ENCODE measurements at places on chromosomes 12 and 14.

DNA sequence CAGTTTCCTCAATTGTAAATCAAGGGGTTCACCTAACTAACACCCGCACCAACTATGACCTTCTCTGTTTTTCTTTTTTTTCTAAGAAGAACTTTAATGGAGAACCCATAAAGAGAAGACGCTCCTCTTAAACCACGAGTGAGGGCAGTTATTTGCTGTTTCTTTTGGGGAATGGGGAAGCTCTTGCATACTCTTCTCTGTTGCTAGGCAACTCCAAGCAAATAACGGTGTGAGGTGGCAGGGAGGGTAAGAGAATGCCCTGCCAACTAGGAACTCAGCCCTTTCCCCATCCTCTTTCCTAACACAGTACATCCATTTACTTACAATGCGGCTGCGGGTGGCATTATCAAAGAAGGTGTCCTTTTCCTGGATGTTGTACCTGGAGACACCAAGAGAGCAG lies 114.9 kb downstream of the ANO2 start:
- DNase-seq = no peak

DNA sequence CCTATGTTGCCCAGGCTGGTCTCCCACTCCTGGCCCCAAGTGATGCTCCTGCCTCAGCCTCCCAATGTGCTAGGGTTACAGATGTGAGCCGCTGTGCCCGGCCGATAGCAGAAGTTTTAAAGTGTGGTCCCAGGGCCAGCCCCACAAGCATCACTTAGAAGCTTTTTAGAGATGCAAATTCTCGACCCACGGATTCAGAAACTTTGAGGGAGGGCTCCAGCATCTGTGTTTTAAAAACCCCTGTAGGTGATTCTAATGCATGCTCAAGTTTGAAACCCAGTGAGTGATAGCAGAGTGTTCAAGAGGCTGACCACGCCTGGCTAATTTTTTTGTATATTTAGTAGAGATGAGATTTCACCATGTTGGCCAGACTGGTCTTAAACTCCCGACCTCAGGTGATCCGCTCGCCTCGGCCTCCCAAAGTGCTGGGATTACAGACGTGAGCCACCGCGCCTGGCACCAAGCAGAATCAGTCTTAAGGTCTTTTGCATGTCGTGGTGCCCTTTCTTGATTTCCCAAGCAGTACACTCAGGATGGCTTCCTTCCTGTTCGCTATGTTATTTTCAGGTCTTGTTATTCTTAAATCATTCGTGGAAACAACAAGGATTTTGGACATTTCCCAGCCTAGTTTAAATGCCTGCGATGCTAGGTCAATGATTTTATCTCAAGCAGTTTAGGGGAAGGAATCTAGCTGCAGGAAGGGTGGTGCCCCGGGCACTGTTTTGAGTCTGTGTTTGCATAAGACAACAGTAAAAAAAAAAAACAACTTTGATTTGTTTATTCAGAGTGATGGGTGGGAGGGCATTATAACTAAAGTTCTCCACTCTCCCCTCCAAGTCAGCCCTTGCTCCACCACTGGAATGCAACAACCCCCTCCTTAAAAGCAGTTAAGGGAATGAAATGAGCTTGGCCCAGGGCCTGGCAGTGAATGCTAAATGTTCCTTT lies 9.2 kb upstream of the RILPL2 start:
- no peak for DNase-seq

- DNase-seq = no peak
Measured at GRCh38 chr14:58744801-58745394, 107.1 kb downstream of the DACT1 start.

- no peak for DNase-seq
Measured at GRCh38 chr12:114547636-114548035, 136.3 kb downstream of the TBX3 start.

DNA sequence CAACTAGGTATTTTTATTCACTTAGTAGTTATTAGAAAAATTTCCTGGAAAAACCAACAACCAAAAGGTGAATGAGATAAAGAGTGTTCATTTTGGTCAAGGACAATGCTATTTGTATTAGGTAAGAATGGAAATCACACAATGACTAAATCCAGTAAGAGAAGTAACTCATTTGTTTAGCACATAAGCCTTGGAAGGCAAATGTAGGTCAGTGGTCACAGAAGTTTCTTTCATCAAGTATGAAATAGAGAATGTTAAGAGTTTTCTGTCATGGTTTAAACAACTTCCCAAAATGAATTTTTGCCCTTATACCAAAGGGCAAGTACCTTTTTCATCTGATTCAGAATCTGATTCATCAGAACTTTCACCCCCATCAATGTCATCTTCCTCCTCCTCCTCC lies 101.7 kb downstream of the KIF21A start:
- DNase-seq = no peak

GRCh38 chr14:51993285-51993920 lies 4.1 kb downstream of the RTRAF start:
- DNase-seq = no peak

DNA sequence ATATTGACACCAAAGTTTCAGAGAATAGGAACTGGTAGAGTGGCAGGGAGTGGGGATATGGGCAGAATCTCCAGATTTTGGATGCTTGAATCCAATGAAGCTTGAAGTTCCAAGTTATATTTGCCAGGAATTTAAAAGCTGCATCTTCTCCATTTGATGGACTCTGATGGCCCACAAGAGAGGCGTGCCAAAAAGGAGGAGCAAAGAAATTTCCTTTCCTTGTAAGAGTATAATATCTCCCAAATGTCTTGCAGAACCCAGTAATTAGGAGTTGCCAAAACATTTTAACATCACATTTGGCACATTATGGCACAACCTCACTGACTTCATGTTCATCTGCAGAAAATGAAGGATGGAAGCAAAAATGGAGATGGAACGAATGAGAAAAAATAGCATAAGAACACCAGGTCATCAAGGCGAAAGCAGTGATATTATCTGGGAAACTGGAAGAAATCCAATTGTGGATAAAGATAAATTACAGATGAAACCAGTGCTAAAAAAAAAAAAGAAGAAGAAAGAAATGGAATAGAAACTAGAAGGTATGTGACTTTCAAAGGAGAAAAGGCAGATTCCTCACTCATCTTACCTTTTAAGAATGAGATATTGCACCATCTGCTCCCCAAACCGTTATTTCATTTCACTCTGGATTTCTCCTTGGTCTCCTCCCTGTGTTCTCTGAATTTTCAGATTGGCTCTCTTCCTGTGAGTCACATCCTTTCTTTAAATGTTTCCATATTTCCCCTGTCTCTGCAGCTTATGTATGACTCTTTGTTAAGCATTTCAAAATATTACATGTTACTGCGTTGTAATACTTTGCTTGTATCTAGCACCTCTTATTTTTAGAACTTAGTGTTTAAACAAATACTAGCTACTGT lies 13.5 kb upstream of the FLRT2 start:
- no peak for DNase-seq

GRCh38 chr14:86086962-86087361 lies 557.0 kb downstream of the FLRT2 start:
- DNase-seq = no peak

DNA sequence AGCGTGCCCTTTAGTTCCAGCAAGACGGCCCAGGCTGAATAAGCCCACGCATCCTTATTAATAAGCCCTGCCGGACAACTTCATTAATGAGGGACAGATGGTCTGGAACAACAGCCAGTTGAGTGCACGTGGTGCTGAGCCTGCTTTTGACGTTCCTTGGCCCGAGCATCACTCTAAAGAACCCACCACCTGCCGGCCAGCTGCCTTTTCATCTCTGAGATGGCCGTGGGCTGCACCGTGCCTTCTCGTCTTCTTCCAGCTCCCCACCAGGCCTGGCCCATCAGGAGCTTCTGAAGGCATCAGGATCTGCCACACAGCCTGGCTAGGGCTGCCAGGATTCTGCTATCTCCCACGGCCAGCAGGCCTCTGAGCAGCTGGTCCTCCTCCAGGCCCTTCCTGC lies 80.0 kb downstream of the AACS start:
- no peak for DNase-seq

GRCh38 chr14:32492457-32492856 lies 163.4 kb downstream of the AKAP6 start:
- DNase-seq = no peak

DNA sequence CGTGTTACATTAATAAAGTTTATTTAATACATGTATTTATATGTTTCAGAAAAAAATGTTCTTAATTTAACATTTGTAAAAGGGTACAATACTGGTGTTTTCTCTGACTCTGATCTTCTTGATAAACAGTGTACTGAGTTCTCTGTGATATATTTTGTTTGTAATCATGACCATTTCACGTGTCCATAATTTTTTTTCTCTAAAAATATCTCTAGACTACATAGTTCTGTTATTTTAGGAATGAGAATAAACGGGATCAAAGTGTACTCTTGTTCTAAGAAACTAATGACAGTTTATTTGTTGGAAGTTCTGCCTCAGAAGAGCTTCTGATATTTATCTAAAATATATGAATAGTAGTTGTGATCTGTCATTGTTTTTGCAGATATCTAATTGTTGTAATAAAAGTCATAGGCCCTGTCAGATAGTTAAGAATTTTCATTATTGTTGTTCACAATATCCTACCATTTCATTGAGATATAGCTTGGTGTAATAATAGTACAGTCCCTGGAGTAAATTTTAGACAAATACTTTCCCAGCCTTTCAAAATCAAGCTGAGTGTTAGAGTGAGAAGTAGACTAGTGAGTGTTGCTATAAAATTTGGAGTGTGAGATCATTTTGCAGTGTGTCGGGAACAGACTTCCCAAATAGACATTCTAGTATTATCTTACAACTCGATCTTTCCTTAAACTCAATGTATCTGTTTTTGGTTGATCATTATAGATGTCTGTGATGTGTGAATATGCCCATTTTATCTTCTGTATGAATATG lies 86.2 kb downstream of the ERC1 start:
- DNase-seq = no peak

GRCh38 chr14:105527826-105528585 lies 1.6 kb downstream of the TMEM121 start:
- peak; percentile 26 for DNase-seq

- DNase-seq = no peak
Measured at GRCh38 chr12:54649825-54650224, 1.7 kb upstream of the DCD start.

GRCh38 chr12:49969027-49969426 lies 3.7 kb upstream of the AQP6 start:
- no peak for DNase-seq

DNA sequence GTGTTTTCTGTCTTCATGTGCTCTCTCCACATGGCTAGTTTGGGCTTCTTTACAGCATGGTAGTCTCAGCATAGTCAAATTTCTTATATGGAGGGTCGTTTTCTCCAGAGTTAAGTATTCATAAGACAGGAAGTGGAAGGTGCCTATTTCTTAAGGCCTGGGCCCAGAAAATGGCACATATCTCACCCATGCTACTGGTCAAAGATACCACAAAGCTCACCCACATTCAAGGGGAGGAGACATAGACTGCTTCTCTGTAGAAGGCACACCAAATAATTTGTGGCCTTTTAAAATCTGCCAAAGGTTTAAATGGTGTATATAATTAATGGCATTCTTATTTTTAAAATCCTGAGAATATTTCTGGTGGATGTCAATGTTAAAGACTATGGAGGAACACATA lies 44.8 kb downstream of the CCDC91 start:
- DNase-seq = no peak

DNA sequence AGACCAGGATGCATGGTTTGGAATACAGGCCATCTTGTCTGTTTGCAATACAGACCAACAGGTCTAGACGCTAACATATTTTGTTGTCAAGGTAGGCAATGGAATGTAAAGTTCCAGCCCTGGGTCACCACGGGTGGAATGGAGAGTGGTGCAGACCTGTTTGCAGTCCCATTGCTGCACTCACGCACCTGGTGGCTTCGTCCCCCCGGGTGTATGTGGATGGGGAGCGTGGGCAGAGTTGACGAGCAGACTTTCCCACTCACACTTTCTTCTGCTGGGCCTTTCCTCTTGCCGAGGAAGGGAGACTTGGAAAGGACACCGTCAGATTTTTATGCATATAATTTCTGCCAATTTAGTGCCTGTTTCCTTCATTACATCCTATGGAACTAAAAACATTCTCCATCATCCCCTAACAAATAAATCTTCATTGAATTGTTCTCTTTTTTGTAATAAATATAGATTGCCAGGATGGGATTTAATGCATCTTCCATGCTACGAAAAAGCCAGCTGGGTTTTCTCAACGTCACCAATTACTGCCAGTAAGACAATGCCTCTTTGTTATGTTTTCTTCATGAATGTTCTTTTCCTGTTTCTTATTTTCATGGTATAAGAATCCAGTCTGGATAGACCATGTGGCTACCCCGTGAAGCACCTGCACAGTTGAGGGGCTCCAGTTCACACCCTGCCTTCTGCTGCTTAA lies 15.2 kb downstream of the DCAF4 start:
- no peak for DNase-seq

DNA sequence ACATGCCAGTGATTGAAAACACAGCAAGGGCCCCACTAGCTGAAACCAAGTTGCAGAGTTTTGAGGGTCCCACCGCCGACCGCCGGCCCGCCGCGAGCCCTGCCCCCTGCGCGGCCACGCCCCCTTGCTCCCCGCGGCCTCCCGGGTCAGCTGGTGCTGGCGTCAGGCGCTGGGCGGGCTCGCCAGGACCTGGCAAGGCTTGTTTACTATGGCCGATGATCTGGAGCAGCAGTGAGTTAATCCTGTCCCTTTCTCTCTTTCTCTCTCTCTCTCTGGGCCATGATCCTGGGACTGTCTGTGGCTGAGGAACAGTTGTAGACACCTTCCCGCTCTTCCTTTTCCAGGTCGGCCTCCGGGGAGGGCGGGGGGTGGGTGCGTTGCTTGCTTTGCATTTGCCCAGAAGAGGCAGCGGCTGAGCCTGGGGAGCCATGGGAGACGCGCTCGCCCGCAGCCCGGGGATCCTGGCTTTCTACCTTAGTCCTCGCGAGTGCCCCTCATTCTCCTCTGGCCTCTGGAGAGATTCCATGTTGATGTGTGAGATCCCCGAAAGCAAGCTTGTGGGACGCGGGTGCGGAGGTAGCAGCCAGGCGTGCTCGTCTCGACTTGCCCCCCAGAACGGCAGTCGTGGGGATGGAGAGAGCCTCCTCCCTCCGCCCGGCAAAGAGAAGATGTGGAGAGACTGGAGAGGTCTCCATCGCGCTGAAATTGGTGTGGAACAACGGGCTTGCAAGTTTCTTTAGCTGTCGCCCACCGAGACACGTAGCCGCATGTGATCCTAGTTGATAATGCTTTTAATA lies at the start of gene ABHD4:
Gene ABHD4, plus strand, starts transcription at position 202 of the 797 bp plus-strand sequence. Its CDS starts 7 bp downstream, at position 209.
- peak; percentile 15 for DNase-seq

DNA sequence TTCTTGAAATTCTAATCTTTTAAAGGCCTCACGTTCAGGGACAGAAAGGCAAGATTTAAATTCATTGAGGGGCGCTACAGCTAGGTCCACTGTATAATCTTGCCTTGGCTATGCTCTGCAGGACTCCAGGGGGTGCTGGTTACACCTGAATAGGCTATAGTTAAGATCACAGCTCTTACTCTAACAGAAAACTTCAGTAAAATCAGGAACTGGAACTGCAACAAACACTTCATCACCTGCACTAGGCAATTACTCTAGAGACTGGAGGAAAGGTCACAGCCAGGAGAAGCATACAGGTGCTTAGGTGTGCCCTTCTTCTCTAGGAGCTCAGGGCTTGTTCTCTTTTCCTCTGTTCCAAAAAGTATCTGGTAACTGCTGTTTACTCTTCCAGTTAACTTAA lies 20.9 kb downstream of the SLCO1C1 start:
- no peak for DNase-seq

- no peak for DNase-seq
Measured at GRCh38 chr12:40375076-40375475, 150.3 kb downstream of the LRRK2 start.

Data from CMK (cell line).